Activated CD8-positive, alpha-beta memory T cell treated with anti-CD3 and anti-CD28 coated beads for 4 hours (primary cell): ENCODE measurements at places on chromosomes 1 and 21.

DNA sequence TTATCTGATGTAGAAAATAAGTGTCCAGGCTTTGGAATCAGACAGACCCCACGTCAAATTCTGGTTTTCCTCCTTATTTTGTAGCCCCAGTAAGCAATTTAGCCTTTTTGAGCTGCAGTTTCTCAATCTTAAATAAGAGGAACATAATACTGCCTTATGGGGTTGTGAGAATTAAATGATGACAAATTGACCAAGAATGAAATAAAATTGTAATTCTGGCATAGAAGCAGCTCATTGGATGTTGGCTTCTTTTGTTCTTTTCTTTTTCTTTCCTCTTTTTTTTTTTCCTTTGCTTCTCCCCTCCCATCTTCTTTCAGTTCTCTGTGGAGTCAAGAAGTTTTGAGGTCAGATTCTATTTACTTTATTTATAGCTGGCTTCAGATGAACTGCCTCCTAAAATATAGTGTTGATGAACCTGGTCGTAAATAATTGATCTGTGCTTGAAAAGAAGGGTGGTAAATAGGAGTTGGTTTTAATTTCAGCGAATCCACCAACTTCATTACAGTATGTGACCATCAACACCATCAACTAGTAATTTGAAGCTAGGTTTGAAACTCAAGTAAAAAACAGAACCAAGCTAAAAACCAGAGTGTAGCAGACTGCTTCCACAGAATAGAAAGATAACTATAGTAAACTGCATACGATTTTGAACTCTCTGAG is 81.1 kb downstream of the CACHD1 start:
- no peak for DNase-seq

- DNase-seq, result no peak
These were observed 553.4 kb downstream of the PLPP3 start for GRCh38 chr1:56025942-56026341.

- no peak for DNase-seq
These were observed 82.5 kb downstream of the ST3GAL3 start for GRCh38 chr1:43789604-43790550.

GRCh38 chr1:81517987-81518386 is 282.7 kb upstream of the ADGRL2 start:
- no peak for DNase-seq

DNA sequence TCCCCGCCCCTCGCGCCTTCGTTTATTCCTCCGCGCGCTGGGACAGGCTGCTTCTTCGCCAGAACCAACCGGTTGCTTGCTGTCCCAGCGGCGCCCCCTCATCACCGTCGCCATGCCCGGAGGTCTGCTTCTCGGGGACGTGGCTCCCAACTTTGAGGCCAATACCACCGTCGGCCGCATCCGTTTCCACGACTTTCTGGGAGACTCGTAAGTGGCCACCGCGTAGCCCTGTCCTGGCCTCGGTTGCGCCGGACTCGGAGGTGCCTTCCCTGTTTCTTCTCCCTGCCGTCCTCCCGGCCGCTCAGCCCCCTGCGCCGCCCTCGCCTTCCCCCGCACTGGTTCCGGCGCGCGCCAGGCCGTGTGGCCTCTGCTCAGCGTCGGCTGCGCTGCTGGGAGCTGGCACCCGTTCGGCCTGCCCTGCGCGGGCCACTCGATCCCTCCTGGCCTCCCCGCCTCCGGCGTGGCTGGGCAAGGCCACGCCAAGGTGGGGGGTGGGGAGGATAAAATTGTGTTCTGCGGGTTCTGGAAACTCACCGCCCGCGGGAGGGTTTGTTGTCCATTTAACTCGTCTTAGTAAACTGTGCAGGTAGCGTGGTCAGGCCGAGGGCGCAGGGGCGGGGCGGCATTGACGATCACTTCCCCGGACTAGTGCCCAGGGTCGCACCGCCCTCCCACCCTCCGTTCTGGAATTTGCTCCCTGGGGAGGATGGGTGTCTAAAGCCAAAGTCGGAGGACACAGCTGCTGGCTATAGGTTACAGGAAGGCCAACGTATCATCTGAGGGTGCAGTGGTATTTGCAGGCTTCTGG is at the start of gene PRDX6:
PRDX6 (plus strand) TSS at position 50 of the 808 bp plus-strand sequence; CDS start at position 113, 63 bp downstream.
- peak; percentile 73 for DNase-seq

GRCh38 chr1:67696708-67697107 is 11.7 kb downstream of the GADD45A start:
- no peak for DNase-seq

DNA sequence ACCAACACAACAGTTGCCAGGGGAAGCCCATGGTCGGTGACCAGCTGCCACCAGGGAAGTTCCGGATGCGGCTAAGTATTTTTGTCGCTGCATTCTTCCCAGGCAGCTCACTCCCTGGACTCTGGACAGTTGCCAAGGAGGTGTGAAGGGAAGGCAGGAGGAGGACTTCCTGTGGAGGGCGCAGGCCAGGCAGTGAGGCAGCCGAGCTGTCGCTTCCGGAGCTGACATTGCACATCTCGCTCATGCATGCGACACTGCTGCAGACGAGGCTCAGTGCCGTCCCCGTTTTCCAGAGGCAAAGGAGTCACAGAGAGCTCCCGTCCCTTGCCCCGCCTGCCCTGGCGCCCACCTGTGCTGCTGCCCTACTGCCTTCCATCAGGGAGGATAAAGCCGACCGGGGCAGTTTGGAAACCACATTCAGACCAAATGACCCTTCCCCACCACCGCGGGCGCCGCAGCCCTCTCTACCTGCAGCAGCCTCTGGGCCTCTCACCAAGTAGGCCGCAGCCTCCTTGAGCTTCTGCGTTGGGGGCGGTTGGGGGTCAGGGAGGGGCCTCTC is 81.4 kb downstream of the NENF start:
- no peak for DNase-seq

DNA sequence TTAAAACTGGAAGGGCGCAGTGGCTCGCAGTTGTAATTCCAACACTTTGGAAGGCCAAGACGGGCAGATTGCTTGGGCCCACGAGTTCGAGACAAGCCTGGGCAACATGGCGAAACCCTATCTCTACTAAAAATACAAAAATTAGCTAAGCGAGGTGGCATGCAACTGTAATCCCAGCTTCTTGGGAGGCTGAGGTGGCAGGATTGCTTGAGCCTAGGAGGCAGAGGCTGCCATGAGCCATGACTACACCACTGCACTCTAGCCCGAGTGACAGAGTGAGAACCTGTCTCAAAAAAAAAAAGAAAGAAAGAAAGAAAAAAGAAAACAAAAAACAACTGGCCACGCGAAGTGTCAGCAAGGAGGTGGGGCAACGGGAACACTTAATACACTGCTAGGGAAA is 6.3 kb downstream of the UBE2G2 start:
- DNase-seq, result no peak

DNA sequence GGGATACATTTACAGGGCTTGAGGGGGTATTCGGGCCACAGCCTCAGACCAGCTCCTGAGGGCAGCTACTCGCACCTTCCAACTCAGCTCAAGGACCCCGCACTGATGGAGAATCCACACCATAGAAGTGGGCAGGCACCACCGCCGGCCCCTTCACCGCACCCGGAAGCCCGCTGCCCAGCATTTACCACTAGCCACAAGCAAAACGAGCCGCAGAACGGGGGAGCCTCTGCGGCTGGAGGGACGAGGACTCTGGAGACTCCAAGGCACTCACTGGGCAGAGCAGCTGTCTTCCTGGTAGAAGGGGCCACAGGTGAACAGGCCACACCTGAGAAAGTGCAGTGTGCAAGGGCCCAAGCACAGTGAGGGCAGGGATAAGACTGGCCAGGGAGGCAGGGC is 5.4 kb downstream of the UBE2J2 start:
- DNase-seq, result no peak

- no peak for DNase-seq
These were observed 101.6 kb downstream of the NOS1AP start for GRCh38 chr1:162171111-162171510.

DNA sequence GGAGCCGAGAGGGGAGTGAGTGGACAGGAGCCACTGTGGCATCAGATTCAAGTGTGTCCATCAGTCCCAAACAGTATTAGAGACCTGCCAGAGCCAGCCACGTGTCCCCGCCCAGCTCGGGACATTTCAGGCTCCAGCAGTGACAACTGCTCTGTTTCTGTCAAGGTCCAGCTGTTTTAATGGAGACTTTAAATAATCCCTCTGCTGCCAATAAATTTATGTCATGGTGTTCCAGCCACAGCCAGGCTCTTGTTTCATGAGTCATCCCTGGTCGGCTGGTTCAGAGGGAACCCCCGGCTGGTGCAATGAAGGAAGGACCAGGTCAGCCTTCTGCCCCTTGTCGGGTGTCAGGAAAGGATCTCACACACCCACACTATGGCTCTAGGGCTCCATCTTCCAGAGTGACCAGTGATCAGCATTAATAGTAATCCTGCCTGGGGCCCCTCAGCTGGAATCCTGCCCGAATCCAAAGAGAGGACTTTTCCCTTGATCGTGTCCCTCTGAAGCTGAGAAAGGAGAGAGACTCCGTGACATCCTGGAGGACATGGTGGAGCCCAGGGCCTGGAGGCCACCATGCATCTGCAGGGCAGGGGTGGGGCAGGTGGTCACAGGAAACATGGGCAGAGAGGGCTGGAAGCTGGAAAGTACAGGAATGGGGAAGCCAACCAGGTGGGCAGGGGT is 197.3 kb downstream of the MATN1 start:
- no peak for DNase-seq

DNA sequence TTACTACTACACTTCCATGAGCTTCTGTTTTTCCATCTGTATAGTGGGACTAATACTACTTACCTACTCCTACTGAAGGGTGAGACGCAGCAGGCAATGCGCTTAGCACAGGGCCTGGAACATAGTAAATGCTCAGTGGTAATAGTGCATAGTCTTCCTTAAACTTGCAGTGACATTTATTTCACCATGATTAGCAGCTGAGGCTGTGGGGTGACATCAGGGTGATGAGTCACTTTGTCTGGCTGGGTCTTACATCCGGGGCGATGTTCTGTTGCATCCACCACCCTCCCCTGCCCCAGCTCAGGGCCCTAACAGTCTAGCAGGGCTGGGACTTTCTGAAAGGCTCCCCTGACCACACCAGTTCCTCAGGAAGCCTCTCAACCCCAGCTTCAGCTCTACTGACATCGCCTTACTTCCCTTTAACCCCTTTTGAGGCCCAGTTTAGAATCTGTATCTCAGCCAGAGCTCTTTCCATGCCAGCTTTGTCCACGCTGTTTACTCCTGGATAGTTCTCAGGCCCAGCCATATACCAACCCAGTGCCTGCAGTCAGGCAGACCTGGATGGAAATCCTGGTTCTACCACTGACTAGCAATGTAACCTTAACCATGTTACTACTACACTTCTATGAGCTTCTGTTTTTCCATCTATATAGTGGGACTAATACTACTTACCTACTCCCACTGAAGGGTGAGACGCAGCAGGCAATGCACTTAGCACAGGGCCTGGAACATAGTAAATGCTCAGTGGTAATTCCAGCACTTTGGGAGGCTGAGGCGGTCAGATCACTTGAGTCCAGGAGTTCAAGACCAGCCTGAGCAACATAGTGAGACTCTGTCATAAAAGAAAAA is 66.3 kb downstream of the CD58 start:
- peak; percentile 73 for DNase-seq

- DNase-seq, result no peak
These were observed 110.2 kb upstream of the IVNS1ABP start for GRCh38 chr1:185427264-185427663.

- DNase-seq, result no peak
These were observed 41.8 kb upstream of the TTC22 start for GRCh38 chr1:54842963-54843362.

DNA sequence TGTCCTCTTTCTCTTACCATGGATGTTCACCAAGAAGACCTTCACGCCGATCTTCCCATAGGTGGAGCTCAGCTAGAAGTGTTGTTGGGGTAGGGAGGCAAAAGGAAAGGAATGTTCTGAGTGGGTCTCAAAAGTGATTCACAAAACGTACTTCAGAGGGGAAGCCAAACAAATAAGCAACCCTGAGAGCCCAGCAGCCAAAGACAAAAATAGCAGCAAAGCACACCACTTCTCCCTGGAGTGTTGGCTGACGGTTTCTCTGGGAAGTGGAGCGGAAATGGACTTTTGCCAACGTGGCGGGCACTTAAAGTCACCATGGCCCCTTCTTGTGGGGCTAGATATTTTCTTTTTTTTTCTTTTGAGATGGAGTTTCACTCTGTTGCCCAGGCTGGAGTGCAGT is 23.1 kb downstream of the SLC26A9 start:
- no peak for DNase-seq

GRCh38 chr1:206930210-206930798 is 8.6 kb upstream of the FCMR start:
- no peak for DNase-seq

- DNase-seq, result no peak
These were observed 70.4 kb downstream of the VAV3 start for GRCh38 chr1:107894605-107895004.

- DNase-seq, result no peak
These were observed 30.3 kb downstream of the PARK7 start for GRCh38 chr1:7991504-7992440.

DNA sequence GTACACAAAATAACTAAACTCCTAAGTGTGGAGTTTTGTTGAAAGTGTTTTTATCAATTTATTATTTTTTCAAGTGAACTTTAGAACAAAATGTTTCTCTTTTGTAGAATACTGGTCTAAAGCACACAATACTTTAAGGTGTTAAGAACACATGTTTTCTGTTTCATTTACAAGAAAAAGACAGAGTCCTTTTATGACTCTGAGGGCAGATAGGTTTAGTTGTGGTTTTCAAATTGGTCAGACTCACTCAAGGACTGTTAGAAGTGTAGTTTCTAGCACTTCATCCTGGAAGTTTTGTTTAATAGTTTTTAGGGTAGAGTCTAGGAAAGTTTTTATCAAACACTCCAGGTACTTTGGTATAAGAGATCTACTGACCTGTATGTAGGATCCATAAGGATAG is 376.5 kb downstream of the LRRIQ3 start:
- DNase-seq, result no peak

DNA sequence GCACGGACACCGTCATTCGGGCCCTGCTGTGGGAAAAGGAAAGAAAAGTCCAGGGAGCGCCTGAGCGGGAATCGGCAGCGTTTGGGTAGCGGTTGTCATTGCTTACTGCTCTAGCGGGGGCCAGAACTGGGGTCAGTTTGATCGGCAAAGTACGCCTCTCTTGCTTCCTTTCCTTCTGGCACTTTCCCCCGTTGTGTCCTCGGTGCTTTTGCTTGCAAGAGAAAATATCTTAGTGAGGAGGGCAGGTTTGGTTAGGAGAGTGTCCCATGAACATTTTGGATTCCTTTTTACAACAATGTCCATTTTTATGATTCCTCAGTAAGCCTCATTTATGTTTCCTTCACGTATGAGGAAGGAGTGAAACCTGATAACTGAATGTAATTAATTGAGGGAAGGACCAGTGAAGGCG is 670 bp downstream of the ST3GAL3 start:
- no peak for DNase-seq

- no peak for DNase-seq
These were observed 188.2 kb downstream of the HHAT start for GRCh38 chr1:210516697-210517459.

GRCh38 chr1:114310695-114311271 is 157.1 kb upstream of the SYT6 start:
- no peak for DNase-seq

GRCh38 chr21:30561957-30562356 is 843 bp upstream of the KRTAP19-7 start:
- no peak for DNase-seq

DNA sequence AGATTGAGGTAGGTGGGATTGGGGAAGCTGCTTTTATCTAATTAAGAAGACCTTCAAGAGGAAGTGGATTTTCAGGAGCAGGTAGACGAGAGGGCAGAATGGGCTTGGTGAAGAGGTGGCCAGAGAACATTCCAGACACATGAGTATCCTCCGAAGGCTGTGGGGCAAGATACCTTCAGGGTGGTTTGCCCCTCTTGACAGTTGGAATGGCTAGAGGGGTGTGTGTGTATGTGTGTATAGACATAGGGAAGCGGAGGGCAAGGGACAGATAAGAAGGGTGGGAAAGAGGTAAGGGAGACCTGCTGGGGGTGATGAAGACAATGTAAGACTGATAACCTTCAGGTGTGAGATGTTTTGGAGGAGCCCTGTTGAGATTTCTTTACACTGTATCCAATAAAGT is 46.8 kb upstream of the TSPAN2 start:
- no peak for DNase-seq
